T-cell (primary cell): ENCODE measurements at places on chromosomes 4 and X.

GRCh38 chr4:43843501-43843900, 605.1 kb downstream of the KCTD8 start:
- DNase-seq = no peak

GRCh38 chr4:127967141-127967775, 2.1 kb downstream of the ABHD18 start:
- no peak for DNase-seq

- no peak for DNase-seq
Observed at GRCh38 chr4:154254999-154255398, 236.6 kb downstream of the DCHS2 start.

- no peak for DNase-seq
Observed at GRCh38 chrX:45553417-45553816, 352.7 kb upstream of the DIPK2B start.

GRCh38 chr4:6917461-6918271, 8.0 kb downstream of the TBC1D14 start:
- peak; percentile 31 for DNase-seq

- no peak for DNase-seq
Observed at GRCh38 chrX:69314436-69315348, 149.4 kb upstream of the PJA1 start.

DNA sequence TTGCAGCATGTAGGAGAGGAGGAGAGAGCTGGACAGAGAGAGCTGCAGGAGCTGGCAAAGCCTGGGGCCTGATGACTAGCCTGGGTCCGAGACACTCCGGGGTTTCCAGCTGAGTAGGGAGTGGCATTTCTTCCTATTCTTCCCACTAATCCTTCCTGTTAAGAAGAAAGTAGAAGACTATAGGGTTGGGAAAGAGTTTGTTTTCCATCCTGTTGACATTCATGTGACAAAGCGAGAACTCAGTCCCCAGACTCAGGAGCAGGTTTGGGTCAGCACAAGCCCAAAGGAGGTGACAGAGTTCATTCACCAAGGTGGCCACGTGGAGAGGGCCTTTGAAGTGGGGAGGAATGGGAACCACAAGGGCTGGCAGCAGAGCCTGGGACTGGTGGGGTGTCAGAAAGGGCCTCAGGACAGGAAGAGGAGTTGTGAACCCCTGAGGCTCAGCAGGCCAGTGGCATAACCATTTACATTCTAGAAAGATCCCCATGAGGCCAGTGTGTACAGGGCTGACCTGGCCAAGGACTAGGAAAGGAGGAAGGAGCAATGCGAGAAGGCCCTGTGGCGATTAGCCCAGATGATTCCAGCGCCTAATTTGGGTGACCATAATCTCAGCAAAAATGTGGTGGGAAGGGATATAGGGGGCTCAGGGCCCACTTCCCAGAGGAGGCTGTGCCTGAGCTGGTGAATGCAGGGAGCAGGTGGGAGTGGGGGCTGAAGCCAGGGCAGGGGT, 3.3 kb upstream of the HAUS3 start:
- DNase-seq = no peak
